ENCODE measurements at places on chromosomes 7 and 10.

DNA sequence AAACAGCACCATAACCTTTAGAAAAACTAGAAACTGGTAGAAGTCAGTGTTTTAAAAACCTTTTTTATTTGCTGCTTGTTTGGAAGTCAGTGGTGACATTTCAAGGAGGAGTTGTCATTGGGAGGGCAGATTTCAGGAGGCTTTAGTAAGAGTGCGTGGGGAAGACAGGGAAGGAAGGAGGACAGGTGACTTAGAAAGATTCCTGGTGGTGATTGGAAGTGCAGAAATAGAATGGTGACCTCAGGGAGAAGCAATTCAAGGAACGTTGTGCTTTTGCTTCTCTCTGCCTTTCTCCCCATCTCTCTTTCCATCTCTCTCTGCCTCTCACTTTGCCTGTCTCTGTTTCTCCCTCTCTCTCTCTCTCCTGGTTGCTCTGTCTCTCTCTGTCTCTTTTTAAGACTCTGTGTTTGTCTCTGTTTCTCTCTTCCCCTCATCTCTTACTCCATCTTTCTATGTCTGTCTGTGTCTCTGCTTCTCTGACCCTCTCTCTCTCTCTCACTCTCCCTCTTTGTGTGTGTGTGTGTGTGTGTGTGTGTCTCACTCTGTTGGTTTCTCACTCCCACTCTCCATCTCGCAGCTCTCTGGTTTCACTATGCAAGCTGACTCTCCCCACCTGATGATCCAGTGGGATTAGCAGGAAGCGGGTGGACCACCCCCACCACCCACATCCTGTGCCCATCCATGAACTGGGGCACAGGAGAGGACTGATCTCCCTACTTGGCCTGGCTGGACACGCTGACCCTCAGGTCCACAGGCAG lies 10.9 kb upstream of the PFKP start:
- no peak for DNase-seq

DNA sequence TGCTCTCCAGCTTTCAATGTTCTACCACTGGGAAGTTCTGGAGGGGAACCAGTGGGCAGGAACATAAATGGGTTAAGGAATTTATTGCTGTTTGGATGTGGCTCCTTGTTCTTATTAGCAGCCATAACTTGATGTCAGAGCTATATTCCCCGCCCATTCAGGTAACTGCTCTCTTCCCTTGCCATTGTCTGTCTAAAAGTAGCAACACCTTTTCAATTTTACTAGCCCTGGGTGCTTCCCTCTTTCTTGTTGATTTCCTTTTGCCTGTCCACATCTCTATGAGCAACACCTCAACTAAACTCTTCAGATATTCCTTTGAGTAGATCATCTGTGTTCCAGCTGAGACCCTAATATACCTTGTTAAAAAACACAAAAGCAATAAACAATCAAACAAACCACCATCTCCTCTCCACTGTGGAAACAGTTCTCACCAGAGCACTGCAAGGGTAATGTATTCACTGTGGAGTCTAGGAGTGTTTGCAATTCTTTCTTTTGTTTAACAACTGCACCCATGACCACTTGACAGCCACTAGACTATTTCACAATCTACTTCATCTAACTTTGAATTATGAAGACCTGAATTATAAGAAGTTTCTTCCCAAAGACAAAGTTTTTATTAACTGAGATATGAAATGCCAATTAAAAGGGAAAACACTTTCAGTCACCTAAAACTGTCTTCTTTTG lies 436.7 kb downstream of the IPMK start:
- no peak for DNase-seq

DNA sequence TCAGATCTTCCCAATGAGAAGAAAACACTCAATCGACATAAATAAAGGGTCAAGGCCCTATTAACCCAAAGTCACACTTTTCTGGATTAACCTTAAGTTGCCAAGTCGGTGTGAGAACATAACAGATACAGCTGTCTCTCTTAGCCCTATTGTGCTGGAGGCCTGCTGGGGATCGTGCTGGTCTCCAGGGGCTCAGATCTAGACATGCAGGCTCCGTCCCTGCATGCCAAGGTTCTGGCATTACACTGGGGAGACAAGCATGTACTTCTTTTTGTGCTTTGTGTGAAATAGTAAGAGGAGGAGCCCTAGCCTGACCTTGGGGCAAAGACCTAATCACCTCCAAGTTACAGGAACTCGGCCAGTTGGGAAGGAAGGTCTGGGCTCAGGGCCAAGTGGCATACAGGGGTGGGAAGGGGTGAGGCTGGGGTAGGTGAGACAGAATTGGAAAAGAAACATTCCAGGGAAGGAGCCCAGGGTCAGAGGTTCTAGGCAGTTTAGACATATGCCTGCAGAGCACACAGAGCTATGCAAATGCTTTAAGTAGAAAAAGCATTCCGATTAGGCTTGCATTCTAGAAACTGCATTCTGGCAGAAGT lies 216.4 kb downstream of the HECW1 start:
- no peak for DNase-seq

GRCh38 chr10:101941871-101942270 lies 98.3 kb upstream of the KCNIP2 start:
- DNase-seq, result no peak

DNA sequence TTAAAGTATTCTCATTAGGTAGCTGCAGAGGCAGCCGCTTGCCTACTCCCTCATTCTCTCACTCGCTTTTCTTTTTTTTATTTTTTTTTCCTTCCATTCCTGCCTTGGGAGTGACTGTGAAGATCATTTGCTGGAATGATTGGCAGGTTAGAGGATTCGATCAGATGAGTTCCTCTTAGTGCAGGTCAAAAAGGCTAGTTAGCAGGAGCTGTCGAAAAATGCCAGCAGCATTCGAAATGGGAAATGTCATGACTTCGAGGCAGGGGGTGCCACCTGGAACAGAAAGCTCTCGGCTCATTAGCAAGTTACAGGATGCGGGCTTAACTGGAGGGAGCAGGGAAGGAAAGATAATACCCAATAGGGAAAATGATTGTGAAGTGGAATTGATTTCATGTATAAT lies 137.5 kb upstream of the FZD1 start:
- DNase-seq, result no peak

- DNase-seq, result no peak
Measured at GRCh38 chr7:111238886-111239285, 148.0 kb downstream of the LRRN3 start.

DNA sequence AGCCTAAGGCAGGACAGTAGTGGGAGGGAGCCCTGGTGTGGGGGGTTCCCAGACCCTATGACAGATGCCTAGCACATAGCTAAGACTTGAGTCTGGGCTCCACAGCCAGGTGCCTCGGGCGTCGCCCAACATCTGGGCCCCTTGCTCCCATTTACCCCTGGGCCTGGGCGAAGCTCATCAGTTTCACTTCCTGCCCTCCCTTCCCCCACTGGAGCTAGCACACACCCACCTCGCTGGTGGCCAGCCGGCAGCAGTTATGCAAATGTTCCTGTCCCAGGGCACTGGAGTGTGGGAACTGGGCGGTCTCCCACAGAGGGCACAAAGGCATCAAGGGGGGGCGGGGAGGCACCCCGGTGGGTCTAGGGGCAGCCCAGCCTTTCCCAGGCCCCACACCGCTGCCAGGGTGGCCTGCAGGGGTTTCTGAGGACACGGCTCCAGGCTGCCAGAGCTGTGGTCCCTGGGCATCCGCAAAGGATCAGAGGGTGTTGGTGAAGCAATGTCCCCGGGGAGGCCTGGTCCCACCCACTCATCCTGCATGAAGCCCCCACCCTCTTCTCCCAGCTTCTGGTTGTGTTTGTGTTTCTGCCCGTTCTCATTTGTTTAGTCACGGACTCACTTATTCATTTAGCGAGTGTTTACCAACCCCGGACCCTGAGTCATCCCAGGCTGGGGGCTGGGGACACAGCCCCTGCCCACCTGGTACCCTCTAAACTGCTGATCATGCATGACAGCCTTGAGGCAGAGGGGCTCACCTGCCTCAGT lies 20.4 kb downstream of the SH2B2 start:
- no peak for DNase-seq

DNA sequence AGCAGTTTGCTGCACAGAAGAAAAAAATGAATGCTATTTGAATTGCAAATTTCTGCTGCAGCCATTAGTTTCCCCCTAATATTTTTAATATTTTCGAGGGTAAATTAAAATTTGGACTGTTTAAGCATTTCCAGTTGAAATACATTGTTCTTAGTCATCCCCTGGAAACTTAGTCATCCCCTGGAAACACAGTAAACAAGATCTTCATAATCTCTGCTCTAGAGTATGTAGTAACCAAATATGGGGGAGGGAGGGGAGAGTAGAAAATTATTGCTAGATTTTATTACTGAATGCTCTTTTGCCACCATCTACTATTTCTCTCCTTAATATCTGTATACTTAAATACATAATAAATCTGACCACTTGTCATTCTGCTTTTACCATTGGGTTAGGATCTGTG lies 1053.3 kb downstream of the SORCS1 start:
- DNase-seq, result no peak

GRCh38 chr7:50266635-50267386 lies 37.7 kb upstream of the IKZF1 start:
- DNase-seq, result peak; percentile 67

DNA sequence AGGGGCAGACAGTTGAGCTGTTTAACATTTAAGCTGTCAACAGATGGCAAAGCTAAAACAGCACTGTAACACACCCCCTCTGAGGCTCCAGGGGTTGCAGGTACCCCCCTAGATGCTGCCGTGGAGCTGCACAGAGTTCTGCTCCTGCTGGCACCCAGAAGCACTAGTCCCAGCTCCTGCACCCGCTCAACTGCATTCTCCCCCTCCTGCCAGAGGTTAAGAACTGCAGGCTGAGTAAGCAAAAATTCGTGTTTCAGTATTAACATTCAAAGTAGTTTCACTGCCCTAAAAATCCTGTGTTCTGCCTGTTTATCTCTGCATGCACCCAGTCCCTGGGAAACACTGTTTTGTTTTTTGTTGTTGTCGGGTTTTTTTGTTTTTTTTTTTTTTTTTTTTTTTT lies 790.8 kb upstream of the KCND2 start:
- no peak for DNase-seq

- no peak for DNase-seq
Measured at GRCh38 chr7:73437621-73438416, 4.2 kb downstream of the FZD9 start.

DNA sequence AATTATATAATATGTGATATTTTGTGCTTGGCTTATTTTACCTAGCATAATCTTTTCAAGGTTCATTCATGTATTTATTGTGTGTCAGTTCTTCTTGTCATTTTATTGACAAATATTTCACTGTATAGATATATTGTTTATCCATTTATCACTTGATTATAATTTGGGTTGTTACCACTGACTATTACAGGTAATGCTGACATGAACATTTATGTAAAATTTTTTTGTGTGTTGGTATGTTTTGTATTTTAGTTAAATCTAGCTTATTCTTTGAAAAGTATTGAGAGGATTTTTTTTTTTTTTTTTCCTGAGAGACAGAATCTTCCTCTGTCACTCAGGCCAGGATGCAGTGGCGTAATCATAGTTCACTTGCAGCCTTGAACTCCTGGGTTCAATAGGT lies 107.7 kb downstream of the MAPK8 start:
- DNase-seq, result no peak

DNA sequence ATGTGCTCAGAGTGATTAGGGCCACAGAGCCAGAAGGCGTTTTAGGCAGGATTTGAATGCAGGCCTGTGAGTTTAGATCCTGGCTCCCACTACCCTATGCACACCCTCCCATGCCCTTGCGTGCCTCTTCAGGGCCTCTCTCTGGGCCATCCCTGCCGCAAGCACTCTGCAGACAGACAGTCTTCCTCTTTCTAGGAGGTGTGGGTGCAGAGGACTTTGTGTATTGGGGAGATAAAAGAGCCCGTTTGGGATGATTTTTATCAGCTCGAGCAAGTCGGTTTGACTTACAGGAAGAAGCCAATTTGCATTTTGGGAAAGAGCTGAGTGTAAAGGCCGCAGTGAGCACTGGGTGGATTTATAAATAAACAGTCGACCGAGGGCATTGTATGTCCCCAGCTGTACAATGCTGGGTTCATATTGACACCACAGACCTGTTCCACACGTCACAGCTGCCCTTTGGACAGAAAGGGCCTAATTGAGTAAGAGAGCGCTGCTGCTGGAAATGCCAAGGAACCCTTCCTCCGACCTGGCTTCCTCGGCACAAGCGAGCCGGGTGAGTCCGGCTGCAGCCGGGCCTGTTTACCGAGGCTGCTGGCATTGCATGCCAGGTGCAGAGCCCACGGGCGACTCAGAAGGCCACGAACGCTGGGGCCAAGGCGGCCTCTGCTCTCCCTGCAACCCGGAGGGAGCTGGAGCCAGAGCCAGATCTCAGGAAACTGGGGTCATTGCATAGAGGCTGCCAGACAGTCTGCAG lies 25.1 kb downstream of the ZMIZ1 start:
- no peak for DNase-seq

DNA sequence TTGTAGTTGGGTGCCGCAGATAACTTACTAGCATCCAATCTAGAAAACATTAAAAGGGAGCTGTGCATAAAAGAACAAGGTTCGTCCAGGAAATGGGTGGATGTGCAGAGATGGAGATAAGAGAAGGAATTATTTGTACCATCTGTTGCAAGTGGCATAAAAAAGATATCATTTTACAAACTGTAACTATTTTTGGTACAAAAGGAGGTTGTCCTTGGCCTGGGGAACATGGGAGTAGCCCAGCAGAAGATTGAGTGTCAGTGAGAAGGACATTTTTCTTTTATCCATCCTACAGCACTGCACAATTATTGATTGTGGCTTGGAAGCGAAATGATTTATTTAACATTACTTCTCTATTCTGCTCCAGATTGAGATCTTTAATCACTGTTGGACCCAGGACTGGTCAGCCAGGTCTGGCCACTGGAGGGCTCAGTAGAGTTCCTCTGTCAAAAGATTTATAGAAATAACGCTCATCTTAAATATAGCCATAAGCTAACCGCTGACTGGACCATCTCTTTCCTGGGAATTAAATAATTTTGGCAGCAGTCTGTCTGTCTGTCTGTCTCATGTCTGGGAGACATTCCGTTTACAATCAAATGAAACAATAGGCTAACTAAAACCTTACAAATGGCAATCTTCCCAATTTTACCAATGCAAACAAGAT lies 254.1 kb downstream of the KIAA1217 start:
- no peak for DNase-seq

- DNase-seq, result no peak
Measured at GRCh38 chr10:66292922-66293321, 632.9 kb upstream of the LRRTM3 start.

DNA sequence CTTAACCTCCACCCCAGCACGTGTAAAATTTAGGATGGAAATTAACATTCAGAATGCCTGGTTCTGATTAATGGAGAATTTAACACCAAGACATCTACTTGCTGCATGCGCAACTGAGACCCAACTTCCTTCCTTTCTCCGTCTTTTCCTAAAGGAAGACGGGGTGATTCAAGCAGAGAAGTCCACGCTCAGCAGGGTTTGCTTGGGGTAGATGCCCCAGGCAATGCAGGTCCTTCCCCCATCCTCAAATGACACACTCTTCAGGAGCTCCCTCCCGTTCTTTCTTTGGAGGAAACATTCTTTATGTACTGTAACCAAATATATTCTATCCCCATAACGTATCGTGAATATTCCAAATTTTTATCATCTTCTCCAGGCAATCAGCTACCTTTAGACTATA lies 47.0 kb downstream of the FAM171A1 start:
- no peak for DNase-seq

- DNase-seq, result no peak
Measured at GRCh38 chr7:41156268-41156667, 546.6 kb downstream of the INHBA start.

Data from heart left ventricle (tissue), 16 donors.